ENCODE measurements at places on chromosomes 11 and 22. TPM values are rescaled to one million over a fixed set of nuclear protein-coding genes. Genes with fewer than 3 reads are reported as not detected.

DNA sequence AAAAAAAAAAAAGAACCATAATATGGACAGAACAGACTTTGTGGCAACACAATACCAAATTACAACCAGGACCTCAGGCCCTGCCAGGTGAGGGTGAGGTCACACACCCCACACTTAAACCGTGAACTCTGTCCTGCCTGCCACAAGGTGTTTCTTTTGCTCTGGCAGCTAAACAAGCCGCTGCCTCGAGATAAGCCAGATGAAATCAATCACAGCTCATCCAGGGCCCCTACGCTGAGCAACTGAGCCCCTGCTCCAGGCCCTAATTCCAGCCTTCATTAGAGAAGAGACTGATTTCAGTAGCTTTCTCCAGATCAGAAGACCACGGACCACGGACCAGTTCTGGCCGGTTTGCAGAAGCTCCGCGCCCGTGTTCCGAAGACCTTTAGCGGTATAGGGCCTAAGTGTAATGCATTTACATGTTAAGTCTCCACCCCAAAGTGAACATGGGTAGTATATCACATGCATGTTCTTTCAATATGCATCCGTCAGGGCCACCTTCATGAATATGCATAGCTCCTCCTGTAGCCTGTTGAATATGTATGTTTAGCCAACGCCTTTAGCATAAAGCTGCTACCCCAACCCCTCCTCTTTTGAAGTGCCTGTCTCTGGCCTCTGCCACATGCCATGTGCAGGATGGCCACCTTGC lies 14.8 kb upstream of the RAC2 start:
- DNase-seq, result peak; percentile 62

DNA sequence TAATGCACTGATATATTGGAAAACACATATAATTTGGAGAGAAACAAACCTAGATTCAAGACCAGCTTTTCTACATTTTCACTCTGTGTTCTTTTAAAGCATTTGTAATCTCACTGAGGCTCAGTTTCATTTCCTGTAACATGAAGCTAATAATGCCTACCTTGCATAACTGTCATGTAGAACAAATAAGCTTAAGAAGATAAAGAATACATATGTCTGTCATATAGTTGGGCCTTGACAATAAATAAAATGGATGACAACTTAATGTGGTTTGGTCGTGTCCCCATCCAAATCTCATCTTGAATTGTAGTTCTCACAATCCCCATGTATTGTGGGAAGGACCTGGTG lies 35.2 kb upstream of the FIBIN start:
- no peak for DNase-seq

GRCh38 chr11:117930668-117931330 lies 1.6 kb upstream of the TMPRSS13 start:
- peak; percentile 55 for DNase-seq

DNA sequence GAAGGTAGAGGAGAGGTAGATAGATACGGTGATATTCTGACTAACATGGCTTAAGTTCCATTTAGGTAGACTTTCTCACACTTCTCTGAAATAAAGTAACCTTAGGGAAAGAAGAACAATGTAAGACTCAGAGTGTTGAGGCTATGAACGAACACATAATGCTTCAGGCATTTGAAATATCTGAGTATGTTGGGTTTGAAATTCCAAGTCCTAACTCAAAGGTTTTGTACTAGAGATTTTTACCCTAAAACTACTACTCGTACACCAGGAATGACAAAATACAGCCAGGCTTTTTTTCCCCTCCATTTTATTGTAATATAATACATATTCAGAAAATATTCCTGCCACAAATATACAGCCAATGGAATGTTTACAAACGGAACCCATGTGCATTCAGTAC lies 592.6 kb downstream of the ETS1 start:
- no peak for DNase-seq

Gene DEUP1
- 0.35 TPM for total RNA-seq

DNA sequence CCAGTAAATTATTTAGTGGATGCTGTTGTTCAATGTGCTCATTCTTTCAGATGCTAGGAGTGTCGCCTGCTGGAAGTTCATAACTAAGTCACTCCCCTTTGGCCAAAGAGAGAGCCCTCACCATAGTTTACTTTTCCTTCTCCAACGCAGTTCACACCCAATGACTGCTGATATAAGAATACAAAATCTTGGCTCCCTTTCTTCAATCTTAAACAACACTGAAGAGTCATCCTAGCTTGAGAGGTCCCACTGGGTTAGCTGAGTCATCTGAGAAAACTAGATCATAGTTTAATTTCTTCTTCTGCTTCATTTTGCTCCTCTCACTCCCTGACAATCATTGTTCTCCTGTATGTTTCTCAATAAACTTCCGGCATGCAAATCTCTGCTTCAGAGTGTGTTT lies 5.4 kb upstream of the OR52L1 start:
- DNase-seq, result no peak

Gene OR52A5
- total RNA-seq, result 0.05 TPM

DNA sequence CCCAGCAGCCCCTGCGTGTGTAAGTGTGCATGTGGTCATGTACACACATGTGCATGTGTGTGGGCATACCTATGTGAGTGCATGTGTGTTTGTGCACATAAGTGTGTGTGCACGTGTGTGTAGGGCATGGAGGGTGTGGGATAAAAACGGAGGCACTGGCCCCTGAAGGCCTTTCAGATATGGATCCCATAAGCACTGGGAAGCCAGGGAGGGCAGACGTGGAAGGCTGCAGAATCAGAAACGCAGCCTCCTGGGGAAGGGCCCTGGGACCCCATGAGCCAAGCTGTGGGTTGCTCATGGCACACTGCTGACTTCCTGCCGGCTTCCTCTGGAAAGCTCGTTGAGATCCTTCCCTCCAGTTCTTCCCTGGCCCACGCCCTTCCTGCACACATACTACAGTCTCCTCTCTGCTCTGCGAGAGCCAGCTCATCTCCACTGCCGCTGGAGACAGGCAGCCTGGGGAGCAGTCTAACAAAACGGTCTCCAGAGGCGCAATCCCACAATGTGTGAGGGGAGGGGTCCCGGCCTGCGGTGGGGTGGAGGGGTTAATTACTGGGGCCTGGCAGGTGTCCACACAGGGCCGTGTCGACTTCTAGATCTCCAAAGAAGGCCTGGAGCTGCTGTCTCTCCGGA lies 435.2 kb upstream of the B3GAT1 start:
- no peak for DNase-seq

DNA sequence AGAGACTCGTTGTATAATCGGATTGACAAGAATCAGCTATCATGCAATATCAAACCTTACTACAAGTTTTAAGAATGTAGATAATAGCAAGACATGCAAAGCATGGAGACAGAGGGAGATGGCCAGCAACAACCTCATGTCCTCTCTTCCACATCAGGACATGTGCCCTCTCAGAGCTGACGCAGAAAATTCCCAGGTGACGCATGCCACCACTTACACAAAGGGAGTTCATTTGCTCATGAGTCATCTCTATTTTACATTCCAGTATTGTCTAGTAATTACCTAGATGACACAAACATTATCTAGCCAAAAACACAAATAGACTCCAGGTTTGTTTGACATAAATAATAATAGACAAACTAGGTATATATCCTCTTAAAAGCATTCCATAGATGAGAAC lies 38.1 kb upstream of the OPCML start:
- no peak for DNase-seq

Gene SYT9
- total RNA-seq, result 1.9 TPM

Gene HOATZ
- 0.89 TPM for total RNA-seq

Gene OR2AT4
- not detected for total RNA-seq

Gene CD3G
- total RNA-seq, result not detected

DNA sequence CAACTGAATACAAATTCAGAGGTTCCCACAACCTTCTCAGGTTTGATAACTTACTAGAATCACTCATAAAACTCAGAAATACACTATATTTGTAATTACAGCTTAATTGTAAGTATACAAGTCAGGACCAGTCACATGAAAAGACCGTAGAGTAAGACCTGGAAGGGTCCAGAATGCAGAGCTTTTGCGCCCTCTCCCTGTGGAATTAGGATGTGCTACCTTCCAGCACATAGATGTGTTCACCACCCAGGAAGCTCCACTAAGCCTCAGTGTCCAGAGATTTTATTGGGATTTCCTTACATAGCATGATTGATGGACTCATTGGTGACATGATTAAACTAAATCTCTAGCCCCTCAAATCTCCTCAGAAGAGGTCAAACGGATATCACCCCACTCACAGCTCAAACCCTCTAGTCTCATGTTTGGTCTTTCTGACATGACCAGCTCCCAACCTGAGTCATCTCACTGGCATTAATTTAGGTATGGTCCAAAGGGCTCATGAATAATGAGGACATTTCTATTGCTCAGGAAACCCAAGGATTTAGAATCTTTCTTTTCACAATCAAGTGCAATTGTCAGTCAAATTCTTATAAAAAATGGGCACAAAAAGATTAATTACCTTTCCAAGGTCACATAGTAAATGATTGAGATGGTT lies 77.2 kb upstream of the UBASH3B start:
- DNase-seq, result no peak

Gene PLEKHB1
- 40.4 TPM for total RNA-seq

- DNase-seq, result no peak
Observed at GRCh38 chr11:76197332-76197731, 9.0 kb downstream of the WNT11 start.

DNA sequence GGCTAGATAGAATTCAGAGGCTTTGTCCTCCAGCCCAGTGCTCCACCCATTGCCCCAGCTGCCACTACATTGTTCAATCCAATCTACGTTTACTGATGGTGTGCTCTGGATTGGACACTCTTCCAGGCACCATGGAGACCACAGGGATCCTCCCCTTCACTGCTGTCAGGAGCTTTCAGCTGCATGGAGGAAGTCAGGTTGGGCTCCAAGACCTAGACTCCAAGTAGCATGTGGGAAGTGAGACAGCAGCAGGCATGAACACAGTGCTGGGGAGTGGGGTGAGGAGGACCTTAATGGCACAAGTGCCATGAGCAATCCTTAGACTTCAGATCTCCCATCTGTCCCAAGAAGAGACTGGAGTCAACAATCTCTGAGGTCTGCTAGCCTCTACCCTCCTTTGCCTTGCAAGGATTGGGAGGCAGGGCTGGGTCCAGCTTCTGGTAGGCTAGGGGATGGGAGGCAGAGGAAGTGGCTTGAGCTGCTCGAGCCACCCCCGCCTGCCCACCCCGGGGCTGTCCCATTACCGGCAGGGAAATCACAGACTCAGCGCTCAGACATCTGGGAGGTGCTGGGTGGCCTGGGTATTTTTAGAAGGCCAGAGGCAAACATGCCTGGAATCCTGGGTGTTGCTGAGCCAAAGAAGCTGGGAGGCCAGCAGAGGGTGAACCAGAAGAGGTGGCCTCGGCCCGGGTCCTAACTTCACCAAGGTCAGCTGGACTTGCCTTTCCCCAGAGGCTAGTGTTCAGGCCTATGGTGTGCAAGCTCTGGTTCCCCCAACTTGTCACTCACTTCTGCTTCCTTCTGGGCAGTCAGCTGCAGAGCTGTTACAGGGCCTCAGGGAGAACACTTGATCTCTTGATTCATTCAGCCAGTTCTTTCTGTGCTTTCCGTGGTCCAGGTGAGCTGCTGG lies 15.2 kb upstream of the FCHSD2 start:
- peak; percentile 38 for DNase-seq

GRCh38 chr11:33315822-33316221 lies 58.6 kb downstream of the HIPK3 start:
- no peak for DNase-seq

- no peak for DNase-seq
Observed at GRCh38 chr11:14036469-14036868, 73.9 kb downstream of the SPON1 start.

- DNase-seq, result peak; percentile 28
Observed at GRCh38 chr11:36282926-36283325, 6.3 kb downstream of the COMMD9 start.

DNA sequence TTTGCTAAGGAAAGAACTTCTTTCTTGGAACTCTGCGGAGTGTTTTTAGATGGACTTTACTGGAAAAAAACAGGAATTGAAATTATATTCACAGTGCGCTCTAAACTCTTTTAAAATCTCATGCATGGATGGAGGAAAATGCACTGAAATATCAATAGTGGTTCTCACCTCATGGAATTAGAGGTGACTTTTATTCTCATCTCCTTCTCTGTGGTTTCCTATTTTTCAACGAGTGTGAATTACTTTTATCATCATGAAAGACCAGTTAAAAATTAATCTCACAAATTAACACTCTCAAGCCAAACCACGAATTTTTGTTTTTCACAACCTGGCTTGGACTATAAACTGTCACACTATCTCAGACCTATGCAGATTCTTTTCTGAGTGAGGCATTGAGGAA lies 16.6 kb downstream of the BMAL1 start:
- no peak for DNase-seq

Gene GGTLC3
- not detected for total RNA-seq

DNA sequence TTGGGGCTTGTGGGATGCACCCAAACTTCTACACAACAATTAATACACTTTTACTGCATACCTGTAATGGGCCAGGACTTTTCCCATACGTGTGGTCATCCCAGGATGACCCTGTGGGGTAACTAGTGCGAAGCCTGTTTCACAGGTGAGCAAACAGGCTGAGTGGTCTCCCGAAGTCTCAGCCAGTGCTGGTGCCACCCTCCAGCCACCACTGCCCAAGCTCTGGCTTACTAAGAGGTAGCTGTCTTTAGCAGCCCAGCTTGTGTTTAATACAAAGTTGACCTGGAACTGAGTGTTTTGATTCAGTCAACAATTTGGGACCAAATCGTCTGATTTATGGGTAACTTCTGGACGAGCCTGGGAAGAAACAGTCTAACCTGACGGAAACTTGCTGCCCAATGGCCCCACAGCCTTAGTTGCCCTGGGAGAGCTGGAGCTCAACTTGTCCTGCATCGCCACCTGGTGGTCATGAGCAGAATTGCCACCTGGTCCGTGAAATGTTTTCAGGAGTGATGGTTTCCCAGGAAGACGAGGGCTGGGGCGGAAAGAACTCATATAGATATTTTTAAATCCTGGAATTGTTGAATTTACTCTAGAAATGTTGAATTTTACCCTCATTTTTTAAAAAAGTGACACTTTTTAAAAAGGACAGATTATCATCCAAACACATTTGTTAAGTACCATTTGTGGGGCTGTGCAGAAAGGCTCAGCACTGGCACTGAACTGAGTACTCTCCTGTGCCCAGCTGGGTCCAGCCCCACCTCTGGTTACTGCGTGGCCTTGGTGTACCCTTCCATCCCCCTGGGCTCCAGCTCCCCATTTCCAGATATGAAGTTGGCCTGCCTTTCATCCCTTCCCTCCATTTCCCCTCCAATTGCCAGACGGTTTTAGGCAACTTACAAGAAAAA lies 95.5 kb upstream of the PARVA start:
- peak; percentile 95 for DNase-seq

- DNase-seq, result no peak
Observed at GRCh38 chr22:24848559-24849168, 42.7 kb downstream of the SGSM1 start.

DNA sequence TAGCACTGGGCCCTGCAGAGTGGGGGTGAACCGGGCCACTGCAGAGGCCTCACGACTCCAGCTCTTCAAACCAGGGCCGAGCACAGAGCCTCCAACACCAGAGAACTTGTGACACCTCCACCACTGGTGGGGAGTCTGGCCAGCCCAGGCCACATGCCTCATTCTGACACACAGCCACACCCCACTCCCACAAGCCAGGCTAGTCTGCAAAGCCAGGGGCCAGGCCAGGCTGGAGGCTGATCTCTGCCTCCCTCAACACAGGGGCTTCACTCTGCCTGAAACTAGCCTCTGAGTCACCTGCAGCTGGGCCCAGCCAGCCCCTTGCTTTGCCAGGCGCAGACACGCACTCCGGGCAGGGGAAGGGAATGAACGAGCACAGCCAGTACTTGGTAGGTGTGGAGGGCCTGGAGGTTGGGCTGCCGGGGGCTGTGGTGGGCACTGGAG lies 102.9 kb downstream of the MED15 start:
- DNase-seq, result no peak

- DNase-seq, result no peak
Observed at GRCh38 chr11:90496722-90497121, 273.9 kb upstream of the CHORDC1 start.

All from endodermal cell (in vitro differentiated cells).